ENCODE measurements at places on chromosomes 7 and 10.

- DNase-seq: no peak
Measured at GRCh38 chr7:138024765-138025164, 22.9 kb upstream of the CREB3L2 start.

GRCh38 chr10:47033541-47034270, 122.5 kb downstream of the PTPN20 start:
- no peak for DNase-seq

DNA sequence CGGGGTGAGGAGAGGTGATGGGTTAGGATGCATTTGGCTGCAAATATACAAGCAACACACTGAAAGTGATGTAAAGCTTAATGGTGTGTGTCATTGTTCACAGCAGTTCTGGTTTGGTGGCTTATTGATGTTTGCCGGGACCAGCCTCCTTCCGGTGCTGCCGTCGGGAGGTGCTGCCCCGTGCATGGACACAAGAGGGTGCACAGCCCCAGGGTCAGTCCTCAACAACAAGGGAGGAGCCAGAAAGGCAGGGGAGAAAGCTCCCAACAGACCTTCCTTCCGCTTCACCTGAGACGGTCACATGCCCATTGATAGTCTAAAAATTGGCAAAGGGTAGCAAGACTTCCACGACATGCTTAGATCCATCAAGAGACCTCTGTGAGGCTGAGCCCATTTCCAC, 9.5 kb downstream of the RNF32 start:
- DNase-seq: no peak

DNA sequence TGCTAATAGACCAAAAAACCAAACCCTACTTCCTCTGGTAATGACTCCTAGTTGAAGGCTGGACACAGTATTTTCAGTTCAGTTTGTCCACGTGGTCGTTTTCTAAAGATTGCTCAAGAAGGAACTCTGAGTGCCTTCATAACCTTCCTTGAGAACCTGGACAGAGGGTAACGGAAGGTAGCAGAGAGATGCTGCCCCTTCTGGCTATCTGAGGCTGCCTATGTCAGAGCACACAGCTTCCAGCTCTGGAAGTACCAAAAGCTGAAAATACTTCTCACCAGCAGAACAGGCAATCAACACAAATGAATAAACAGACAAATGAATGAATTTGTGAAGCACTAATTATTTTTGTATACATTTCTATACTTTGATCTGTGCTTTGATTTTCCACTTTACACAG, 85.2 kb downstream of the AMPH start:
- DNase-seq: no peak

DNA sequence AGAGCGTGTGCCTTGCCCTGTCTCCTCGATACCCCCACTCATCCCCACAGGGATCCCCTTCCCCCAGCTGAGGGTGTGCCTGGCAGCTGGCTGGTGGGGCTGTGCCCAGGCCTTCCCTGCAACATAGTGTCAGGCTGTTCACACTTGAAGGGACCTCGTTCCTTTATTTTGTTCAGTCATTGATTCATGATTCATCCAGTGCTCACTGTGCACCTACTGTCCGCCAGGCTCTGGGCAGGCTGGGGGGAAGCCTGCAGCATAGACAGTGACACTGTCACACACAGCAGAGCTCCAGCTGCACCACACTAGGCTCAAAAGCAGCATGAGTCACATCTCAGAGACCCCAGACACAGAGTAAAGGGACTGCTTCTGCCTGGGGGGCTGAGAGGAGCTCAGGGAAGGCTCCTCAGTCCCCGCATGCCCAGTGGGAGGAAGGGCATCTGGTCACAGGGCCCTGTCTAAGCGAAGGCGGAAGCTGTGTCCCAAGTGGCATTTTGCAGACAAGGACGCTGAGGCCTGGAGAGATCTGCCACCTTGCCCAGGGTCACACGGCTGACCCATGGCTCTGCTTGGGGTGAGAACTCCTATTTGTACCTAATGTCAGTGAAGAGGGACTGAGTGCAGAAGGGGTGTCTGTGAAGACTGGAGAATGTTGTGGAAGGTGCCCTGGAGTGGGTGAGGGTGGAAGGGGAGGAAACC, 27.9 kb downstream of the CDH23 start:
- no peak for DNase-seq

GRCh38 chr10:9886772-9887171, 1130.9 kb upstream of the CELF2 start:
- DNase-seq: no peak

DNA sequence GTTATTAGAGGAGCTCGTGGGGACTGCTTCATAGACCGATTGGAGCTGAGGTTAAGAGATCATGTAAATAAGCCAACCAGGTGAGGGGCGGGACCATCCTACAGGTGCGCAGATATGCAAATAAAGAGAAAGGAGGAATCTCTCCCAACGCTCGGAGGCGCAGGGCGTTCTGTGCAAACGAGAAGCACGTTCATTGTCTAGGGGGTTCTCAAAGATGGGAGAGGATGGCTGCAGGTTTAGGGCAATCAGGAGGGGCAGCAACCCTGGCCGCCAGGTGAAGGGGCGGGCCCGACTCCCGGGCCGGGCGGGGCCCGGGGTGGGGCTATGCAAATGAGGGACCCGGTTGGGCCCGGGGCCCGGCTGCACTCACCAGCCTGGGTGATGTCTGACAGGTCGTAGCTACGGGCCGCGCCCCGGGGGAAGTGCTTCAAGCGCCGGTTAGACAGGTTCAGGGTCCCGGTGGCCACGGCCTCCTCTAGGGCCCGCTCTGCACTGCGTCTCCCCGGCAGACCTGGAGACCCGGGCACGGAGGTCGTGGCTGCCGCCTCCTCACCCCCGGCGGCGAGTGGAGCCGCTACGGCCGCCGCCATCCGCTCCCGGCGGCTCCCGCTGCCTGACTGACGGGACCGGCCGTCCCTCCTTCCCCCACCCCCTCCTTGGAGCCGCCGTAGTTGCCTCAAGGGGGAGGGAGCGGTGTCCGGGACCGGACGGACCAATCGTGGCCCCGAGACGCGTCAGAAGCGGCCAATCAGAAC, at the start of gene LRCH4:
Gene LRCH4 (minus strand): TSS at position 619 of the 755 bp plus-strand sequence. CDS start 29 bp downstream, at position 590.
- peak; percentile 94 for DNase-seq

GRCh38 chr7:157768198-157768597, 431.4 kb downstream of the DNAJB6 start:
- DNase-seq: no peak

- no peak for DNase-seq
Measured at GRCh38 chr10:79335470-79336235, 11.6 kb upstream of the PPIF start.

DNA sequence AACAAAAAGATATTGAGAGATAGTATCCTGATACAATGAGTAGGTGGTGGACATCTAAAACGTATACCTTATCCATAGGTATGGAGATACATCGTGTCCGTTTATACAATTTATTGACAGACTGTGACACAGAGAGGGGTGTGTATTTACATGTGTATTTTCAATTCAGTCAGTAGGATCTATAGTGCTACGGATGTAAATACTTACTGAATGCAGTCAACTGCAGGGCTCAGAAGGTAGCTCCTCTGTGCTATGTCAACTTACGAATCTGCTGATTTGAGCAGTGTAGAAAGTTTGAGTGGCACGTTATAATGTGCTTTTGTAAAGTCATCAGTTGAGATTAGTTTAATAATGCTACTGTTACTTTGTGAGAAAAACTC, 626 bp downstream of the ZNF804B start:
- DNase-seq: no peak

DNA sequence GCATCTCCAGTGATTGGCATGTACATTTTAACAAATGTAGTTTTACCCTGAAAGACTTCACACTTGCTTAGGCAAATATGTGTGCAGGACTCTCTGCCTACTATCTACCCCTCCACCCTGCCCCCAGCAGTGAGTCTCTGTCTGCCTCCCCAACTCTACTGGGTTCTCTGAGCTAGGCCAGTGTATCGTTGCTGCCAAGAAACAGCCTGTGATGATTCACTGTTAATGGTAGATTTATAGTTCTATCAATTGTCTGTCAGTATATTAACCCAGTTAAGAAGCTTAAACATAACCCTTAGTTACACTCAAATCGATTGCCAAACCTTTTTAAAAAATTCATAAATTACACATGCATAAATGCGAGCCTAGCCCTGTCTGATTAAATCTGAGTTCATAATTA, 137.0 kb downstream of the SND1 start:
- DNase-seq: no peak

- peak; percentile 6 for DNase-seq
Measured at GRCh38 chr10:35498693-35499092, 106.4 kb upstream of the GJD4 start.

DNA sequence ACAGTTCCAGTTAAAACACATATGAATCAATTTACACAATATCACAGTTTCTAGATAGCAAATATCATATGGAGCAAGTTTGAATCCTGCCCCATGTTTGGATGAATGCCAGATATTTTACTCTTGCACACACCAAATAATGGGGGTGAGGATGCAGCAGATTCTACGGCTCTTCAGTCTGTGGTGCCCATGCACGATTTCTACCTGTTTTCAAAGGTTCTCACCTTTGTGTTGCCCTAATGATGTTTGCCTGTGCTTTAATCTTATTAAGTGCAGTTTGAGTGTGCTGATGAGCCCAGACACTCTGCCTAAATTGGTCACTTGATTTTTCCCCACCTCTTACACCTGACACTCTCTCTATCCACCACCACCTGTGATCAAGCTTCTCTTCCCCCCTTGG, 119.6 kb downstream of the NPY start:
- no peak for DNase-seq

DNA sequence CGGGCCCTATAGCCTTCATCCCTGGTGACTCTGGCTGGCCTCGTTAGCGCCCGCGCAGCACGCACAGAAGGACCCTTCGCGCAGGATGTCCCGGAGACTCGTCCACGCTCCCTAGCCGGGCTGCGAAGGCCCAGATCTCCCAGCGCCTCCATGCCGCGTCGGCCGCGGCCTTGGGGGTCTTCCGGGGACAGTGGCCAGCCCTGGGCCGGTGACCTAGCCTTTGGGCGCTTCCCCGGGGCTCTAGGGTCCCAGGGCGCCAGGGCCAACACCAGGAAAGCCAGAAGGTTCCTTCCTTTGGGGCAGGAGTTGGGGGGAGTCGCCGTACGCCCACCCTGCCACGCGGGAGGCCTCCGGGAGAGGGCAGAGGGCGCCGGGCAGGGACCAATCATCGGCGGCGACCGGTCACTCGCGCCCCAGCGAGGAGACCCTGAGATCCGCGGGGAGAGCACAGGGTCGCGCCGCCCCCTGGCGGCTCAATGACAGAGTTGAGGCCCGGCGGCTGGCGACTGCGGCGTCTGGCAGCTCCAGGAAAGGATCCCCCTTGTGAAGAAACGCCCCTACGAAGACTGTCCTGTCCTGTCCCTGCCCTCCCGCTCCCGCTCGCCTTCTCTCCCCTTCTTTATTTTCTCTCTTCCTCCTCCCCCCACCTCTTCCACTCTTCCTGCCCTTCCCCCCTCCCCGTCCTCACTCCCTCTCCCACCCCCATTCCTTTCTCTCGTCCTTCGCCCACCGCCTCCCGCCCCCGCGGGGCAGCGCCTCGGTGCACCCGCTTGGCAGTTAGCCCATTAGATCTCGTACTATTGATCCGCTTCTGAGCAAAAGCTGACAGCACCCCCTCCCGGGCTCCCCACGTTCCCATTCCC, 62.3 kb upstream of the LBX1 start:
- DNase-seq: peak; percentile 77

DNA sequence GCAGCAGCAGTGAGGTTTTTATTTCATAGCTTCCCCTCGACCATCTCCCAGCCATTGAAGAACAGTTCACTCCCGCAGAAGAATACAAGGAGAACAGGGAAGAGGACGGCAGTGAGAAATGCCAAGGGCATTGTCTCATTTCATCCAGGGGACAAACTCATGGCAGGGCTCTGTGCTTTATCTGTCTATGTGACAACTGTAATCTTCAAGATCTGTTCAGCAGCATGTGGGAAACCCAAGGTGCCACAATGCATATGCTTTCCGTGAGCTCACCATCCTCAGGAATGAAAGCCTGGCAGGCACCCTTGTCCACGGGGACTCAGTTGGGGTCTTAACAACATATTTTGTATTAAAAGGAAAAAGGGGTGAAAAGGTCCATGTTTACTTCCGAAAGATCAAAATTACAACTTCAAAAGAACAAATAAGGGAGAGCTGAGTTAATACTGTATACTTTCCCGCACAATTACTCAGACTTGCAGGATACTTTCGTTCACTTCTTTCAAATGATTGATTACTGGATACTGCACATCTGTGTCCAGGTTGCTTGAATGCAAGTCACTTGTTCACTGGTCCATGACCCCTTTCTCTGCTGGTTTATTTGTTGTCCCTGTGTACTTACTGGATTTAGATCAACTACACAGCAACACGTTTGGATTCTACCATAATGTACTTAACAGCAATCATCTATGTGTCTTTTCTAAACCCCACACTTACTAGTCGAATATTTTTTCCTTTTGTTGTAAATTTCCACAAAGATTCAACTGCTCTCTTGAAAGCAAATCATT, 90.1 kb upstream of the ATP6V0A4 start:
- no peak for DNase-seq

GRCh38 chr7:149147752-149148653, 750 bp downstream of the ZNF398 start:
- peak; percentile 68 for DNase-seq

All from NCI-H526 (cell line).